ENCODE measurements at places on chromosomes 11 and 22.
A peak's percentile ranks its signal among the peaks of the same experiment; 100 is the strongest.

- no peak for DNase-seq
These were observed 20.7 kb upstream of the B3GAT1 start for GRCh38 chr11:134432776-134433175.

DNA sequence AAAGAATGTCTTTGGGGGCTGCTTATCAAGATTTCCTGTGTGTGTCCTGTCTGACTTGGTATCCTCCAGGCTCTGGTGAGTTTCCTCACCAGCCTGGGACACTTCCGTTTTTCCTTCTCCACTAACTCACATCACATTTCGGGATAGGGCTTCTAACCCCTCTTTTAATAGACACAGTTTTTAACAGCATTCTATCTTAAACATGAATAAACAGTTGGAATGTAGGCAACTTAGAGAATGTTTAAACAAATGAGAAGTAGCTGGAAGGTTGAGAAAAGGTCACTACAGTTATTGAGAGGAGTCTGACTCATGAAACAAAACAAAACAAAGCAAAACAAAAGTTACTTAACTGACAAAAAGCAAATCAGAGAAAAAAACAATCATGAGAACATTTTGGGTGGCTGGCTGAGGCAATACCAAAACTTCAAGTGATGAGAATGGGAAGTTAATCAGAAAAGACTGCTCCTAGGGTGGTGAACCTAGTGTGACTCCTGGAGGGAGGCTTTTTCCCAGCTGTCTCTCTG is 64.7 kb upstream of the CTSC start:
- DNase-seq, result no peak

DNA sequence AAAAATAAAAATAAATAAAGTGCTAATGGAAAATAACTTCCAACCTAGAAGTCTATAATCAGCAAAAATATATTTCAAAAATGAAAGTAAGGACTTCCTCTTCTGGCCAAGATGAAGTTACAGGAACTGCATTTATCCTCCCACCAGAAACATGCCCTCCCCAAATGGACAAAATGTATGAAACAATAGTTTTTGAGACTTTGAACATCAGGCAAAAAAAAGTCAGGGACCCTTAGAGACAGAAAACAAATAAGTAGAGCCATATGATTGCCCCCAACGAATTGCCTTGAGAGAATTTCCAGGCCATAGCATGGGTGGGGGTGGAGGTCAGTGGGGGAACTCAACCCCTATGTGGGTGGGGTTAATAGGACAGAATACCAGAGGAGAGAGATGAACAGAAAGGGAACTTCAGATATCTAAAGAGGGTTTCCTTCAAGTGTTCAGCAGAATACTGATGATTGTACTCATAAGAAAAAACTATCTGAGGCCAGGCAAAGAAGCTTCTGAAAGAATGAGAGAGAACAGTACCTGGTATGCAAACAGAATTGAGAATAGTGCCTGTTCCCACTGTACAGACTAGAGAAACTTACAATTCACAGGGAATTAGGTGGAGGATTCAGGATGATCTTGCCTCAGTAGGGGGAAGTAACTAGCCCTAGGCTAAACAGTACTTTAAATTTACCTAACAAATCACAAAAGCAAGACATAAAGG is 26.6 kb upstream of the IL10RA start:
- DNase-seq, result no peak

DNA sequence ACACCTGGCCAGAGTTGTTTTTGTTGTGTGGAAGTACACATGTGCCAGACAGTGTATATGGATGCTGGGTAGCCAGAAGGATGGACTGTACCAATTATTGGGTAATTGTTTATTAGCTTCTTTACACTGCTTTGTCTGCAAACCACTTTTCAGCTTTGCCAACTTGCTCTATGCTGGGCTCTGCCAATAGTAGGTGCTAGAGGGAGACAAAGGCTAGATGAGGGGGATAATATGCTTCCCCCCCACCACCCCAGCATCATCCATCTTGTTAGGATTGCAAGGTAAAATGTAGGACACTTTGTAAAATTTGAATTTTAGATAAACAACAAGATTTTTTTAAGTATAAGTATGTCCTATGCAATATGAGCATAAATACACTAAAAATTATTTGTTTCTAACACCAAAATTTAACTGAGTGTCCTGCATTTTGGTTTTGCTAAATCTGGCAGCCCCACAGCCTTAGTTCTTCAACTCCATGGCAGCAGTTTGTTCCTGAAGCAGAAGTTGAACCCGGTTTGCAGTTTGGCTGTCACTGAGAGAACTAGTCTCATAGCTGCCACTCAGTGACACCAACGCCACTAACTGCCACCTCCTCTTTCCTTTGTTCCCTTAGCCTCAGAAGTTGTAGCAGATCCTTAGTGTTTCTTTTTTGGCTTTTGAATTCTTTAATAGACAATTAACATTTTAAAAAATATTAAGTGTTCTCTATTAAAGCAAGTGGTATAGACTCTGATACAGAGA is 78.8 kb downstream of the CCDC81 start:
- DNase-seq, result peak; percentile 3

DNA sequence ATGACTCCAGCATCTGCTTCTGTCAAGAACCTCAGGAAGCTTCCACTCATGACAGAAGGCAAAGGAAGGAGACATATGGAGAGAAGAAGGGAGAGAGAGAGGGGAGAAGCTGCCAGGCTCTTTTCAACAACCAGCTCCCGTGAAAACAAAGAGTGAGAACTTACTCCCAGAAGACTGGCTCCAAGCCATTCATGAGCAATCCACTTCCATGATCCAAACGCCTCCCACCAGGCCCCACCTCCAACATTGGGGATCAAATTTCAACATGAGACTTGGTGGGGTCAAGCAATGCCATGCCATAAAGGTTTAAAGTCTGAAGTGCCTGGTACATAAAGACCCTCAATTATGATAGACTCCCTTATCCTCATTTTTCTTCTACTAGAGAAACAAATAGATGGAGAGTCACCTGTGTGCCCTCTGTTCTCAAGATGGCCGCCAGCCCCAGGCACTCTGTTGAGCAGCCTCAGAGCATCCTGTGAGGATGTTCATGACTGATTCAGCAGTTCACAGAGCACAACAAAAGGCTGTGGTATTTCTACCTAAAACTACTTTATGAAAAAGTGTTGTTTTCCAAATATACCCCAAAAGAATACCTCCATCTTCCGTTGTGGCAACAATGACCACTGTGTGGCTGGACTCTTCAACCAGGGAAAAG is 69.0 kb upstream of the CRTAM start:
- DNase-seq, result no peak
